Inflammatory macrophage treated with lipopolysaccharide for 1 hour (primary cell): ENCODE measurements at places on chromosomes 12 and 14.

DNA sequence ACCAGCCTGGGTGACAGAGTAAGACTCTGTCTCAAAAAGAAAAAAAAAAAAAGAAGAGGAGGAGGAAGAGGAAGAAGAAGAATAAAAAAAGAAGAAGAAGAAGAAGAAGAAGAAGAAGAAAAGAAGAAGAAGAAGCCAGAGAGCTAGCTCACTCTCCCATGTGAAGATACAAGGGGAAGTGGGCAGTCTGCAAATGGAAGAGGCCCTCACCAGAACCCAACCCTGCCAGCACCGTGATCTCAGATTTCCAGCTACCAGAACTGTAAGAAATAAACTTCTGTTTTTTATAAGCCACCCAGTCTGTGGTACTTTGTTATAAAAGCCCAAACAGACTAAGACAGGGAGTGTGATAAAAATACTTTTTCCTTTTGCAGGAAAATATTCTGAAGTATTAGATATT lies 130.7 kb downstream of the ETNK1 start:
- DNase-seq: peak; percentile 3

GRCh38 chr12:121723200-121723599 lies 10.6 kb downstream of the TMEM120B start:
- DNase-seq: no peak

DNA sequence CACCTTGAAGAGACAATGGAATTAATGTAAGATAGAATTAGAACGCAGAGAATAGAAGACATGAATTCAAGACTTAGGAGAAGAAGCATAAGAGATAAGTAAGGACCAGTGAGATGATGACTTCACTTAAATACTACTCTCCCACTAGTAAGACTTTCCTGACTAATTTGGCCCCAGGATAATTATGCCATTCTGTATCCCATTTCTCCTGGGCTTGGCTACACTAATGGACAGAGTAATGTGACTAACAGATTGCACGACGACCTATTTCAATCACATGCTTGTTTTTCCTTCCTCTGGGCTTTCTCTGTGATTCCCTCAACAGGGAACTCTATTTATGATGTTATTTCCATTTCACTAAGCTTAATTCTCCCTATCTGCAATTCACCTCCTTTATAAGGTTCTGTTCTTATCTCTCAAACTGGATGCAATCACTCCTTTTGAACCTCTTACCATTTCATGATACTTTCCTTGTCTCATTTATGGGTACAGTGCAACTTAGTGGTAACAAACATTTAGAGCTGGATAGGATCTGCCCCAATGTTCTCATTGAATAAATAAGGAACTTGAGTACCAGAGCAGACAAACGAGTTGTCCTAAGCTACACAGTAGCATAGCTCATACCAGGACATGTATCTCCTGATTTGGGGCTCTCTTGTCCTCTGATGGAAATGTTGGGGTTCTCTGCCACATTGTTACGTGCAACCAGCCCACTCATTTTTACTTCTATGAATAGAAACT lies 102.7 kb downstream of the BTG1 start:
- no peak for DNase-seq

DNA sequence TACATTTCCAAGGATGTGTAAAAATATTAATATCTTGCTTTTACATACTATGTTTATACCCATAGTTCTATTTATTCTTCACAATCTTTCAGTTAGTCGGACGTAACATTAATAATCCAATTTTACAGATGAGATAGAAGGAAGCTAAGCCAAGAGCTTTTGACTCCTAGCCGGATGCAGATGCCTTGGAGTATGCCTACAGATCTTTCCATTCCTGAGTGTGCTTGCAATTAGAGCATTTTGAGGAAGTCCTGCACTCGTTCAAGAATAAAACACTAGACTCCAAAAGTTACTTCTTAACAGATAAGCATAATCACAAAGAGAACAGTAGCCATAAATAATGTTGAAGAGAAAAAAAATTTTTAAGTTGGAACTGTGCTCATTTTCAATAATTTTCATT lies 337.6 kb upstream of the CLEC14A start:
- DNase-seq: no peak

DNA sequence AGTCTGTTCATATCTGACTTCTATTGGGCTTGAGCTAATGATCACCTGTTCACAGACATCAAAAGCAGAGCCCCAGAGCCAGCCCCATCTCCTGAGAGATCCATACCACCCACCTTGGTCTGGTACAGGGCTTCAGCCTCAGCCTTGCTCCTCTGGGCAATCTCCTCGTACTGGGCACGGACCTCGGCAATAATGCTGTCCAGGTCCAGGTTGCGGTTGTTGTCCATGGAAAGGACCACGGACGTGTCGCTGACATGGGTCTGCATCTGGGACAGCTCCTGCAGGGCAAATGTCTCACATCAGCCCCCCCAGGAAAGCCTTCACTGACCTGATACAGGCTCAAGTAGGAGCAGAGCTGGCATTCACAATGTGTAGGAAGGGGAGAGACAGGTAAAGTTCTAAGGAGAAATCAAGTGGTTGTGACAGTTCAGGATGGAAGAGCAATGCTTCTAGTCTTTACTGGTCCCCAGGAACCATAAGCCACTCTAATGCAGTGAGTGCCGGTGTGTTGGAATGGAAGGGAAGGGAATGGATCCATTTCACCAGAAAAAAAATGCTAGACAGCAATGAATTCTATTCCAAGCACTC lies 5.2 kb downstream of the KRT4 start:
- DNase-seq: no peak

- DNase-seq: no peak
Observed at GRCh38 chr14:51056421-51056820, 38.5 kb downstream of the TRIM9 start.

GRCh38 chr12:93134175-93134890 lies 205.2 kb upstream of the EEA1 start:
- no peak for DNase-seq

- DNase-seq: no peak
Observed at GRCh38 chr12:52015532-52016041, 8.8 kb downstream of the TAMALIN start.

DNA sequence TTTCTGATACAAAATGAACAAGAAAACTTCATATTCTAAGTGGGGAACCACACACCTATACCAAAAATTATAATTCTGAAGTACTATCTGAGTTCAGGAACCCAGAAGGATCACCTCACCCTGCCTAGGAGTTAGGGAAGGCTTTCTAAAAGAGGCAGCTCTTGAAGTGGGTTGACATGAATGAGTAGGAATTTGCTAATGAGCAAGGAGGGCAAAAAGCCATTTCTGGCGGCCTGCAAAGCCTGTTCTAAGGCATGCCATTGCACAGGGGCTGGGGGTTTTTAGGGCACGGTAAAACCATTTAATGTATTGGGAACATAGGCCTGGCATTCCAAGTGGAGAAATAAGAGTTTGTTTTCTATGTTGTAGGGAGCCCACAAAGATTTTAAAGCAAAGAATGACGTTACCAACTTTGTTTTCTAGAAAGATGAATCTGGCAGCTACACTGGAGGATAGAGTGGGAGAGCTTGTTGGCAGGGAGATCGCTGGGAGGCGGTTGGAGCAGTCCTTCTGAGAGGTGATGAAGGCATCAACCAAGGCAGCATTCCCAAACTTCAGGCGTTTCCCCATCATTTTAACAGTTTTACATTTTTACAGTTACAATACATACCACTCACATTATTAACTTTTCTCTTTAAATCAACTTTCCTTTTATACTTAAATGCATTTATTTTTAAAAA lies 14.1 kb downstream of the IFT43 start:
- no peak for DNase-seq

DNA sequence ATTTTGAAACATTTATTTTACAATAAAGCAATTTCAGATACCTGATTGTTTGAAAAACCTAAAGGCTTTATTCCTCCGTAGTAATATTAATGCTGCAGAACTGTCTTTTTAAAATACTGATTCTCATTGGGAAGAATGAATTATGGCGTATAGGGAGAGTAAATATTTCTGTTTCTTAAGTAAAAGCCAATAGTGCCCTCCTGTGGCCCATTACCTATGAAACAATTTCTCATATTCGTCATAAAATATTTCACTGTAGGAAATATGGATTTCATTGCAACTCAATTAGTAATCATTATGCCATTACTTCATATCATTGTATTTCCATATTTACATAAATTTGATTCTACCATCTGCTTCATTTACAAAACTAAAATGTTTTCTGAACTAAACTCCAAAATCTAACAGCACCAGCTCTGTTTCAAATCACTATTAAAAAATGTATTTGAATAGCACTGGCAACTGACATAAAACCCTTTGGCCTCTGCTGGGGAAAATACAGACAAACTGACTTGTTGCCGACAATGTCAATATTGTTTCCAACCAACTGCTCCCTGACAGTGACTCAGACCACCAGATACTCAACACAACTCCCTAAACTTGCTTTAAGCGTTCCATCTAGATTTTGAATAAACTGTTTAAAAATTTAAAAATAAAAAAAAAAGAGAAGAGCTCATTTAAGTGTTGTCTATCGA lies 290.3 kb downstream of the NAV3 start:
- DNase-seq: peak; percentile 12

GRCh38 chr14:88209273-88209672 lies 113.8 kb downstream of the KCNK10 start:
- no peak for DNase-seq

DNA sequence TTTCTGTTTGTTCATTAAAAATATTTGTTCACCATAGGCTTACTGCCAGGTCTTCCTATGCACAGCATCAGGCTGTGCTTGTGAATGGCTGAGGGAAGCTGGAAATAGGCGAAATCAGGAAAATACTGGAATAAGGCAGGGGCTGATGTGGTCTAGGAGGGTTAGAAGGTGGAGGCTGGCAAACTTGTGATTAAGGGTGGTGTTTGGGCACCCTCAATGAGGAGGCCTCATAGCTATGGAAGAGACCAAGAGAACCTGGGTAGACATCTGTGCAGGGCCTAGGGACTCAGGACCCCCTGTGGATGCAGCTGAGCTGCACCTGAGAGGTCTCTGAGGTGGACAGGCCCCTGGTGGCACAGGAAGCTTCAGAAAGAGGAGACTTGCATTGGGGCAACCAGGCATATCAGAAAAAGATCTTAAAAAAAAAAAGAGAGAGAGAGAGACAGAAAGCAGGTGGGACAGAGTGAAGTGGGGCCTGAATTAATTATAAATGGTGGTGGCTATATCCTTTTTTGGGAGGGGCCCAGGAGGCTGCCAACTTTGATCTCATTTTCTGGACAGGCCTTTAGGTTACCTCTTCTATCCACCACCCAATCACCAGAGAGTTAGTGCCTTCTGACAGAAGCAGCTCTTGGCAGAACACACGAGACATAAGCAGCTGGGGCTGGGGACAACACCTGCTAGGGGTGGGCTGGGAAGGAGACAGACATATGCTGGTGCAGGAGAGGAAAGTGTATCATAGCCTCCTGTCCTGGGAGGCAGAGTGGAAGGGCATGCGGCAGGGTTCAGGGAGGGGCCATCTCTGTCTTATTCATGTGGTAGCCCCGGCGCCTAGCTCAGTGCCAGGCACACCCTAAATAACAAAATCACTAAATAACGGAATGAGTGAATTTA lies 46.7 kb upstream of the ATP23 start:
- DNase-seq: no peak

DNA sequence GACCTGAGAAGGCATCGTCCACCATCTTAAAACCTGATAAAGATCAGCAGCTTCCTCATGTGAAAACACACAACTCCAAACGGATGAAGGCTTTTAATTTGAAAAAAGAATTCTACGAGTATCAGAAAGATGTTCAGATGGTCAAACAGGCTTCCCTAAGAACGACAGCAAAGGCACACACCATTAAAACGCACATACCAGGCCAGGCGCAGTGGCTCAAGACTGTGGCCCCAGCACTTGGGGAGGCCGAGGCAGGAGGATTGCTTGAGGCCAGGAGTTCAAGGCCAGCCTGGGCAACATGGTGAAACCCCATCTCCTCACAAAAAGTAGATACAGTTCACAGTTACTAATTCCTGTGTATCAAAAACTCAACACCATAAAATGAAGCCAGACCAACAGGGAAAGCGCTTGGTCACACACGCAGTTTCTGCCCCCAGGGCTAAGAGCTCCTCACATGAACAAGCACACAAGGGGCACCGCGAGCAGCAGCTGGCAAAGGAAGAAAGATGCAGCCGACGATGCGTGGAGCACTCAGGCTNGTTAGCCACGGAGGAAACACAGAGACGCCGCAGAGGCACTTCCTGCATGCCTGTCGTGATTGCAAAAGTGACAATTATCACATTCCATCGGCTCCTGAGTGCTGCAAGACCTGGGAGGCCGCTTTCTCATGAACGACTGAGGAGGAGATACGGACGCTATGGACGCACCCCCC lies 78.0 kb downstream of the NOC4L start:
- DNase-seq: peak; percentile 28

DNA sequence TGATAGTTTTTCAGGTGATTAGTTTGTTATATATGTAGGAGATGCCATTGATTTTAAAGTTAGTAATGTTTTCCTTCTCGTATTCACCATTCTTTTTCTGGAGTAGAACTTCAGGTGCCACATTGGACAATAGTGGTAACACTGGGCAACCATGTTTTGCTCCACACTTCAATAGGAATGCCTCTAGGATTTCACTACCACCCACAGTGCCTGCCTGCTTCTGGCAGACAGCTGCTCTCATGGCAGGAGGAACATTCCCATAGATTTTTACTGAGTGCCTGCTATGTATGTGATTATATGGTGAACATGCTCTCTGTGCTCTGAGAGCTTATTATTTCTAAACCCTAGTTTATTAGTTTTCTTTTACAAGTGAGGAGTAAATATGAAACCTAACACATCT lies 53.7 kb downstream of the GCH1 start:
- DNase-seq: no peak
